ENCODE measurements at places on chromosomes 16 and 17.

GRCh38 chr16:67987460-67988160, 7.3 kb upstream of the DPEP3 start:
- no peak for DNase-seq

- DNase-seq, result no peak
These were observed 24.0 kb upstream of the GINS2 start for GRCh38 chr16:85712801-85713200.

DNA sequence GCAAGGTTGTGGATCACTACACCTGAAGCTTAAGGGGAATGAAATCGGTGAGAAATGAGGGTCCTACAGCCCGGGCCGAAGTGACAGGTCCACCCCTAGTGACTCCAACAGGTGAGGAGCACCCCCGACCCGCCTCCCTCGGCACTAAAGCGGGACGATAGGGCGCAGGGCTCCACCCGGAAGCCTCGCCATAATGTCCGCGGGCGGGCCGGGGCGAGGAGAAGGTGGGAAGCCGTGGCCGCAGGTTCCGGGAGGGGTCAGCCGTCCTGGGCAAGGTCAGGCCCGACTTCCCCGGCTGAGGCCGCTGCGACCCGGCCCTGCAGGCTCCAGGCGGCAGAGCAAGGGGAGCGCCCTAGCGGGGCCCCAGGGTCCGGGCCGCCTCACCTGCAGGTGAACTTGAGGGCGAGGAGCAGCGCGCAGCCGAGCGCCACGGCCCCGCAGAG, 543 bp downstream of the TXNDC11 start:
- DNase-seq, result no peak

GRCh38 chr17:35898283-35899070, 18.3 kb upstream of the CCL5 start:
- DNase-seq, result no peak

GRCh38 chr16:10984509-10984908, 40.1 kb downstream of the CLEC16A start:
- DNase-seq, result no peak

- DNase-seq, result no peak
These were observed 74.4 kb upstream of the ARL4D start for GRCh38 chr17:43324205-43324893.

DNA sequence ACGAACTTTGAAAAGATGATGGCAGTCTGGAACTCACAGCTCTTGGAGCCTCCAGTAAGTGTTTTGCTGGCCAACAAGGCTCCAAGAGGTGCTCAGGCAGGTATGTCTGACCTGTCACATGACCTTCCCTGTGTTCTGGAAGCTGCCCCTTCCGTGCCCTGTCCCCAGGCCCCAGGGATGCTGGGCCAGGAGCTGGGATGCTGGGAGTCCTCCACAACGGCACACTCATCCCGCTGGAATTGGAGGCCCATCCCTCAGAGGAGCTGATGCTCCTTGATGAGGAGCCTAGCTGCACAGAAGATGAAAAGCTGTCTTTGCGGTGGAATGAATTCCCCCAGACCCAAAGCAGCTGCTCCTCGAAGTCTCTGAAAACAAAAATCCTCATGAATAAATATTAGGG, 47.8 kb downstream of the HOXB1 start:
- no peak for DNase-seq

DNA sequence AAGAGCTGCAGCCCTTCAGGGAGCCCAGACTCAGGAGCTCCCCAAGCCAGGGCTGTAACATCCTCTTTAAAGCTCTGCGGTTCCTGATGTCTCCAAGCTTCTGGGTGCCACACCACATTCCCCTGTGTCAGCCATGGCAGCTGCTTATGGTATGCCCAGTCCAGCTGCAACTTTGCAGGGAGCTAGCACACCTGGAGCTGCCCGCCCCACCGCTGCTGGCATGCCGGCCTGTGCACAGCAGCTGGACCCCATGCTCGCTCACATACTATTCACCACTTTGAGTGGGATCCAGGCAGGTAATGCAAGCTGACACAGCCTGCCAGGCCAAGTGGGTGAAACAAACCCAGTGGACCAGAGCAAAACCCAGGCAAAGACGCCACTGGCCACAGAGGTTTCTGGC, 305.6 kb upstream of the AXIN2 start:
- DNase-seq, result no peak

GRCh38 chr16:29779474-29779873, 1.4 kb downstream of the ZG16 start:
- DNase-seq, result no peak

GRCh38 chr17:78451753-78452152, 73.3 kb downstream of the PGS1 start:
- DNase-seq, result no peak

DNA sequence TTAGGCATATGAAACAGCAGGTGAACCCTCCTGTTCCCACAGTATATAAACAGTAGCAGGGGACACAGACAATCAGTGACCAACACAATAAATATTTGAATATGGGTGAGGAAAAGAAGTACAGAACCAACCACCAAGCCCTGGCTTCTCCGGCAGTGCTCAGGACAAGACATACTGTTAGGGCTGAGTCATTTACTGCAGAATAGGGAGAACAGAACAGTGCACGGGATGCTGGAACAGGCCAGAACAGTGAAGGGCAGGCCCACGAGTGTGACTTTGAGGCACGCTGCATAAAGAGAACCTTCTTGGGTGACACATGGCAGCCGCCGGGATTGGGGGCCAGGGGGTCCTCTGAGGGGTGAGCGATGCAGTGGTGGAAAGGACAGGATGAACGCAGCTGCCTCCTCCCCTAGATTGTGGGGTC, 160.4 kb downstream of the CMIP start:
- no peak for DNase-seq
